ENCODE measurements at places on chromosomes 2 and 18. TPM values are rescaled to one million over a fixed set of nuclear protein-coding genes. Genes with fewer than 3 reads are reported as not detected.

- no peak for DNase-seq
Observed at GRCh38 chr2:171247741-171248662, 87.3 kb upstream of the TLK1 start.

DNA sequence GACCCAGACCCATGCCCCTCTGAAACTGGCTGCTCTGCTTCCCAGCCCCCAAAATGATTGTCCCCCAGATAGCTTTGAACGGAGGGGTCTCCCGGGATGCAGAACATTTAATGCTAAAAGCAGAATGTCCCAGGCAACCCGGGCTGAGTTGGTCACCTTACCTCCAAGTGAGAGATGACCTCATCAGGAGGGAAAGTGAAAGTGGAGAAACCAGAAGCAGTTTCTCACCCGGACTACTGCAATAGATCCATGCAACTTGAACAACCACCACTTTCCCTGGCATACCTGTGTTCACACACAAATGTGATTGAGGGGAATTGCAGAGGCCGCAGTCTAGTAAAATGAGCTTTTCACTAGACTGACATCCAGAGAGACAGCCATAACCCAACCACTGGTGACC is 75.3 kb upstream of the NPAS2 start:
- no peak for DNase-seq

DNA sequence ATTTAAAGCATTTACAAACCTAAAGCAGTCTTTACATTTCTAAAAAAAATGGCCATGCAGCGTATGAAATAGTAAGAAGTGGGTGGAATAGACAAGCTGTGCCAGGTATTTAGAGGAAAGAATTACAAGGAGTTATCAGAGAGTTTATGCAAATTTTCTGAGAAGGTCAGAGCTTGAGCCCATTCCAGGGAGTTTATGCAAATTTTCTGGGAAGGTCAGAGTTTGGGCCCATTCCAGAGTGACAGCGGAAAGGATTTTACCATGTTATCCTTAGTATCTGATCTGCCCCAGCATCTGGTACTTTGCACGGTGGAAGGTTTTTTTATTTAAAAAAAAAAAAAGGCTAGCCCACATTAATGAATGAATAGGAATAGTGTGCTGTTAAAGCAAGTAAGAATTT is 1.4 kb upstream of the DOK6 start:
- DNase-seq: no peak

DNA sequence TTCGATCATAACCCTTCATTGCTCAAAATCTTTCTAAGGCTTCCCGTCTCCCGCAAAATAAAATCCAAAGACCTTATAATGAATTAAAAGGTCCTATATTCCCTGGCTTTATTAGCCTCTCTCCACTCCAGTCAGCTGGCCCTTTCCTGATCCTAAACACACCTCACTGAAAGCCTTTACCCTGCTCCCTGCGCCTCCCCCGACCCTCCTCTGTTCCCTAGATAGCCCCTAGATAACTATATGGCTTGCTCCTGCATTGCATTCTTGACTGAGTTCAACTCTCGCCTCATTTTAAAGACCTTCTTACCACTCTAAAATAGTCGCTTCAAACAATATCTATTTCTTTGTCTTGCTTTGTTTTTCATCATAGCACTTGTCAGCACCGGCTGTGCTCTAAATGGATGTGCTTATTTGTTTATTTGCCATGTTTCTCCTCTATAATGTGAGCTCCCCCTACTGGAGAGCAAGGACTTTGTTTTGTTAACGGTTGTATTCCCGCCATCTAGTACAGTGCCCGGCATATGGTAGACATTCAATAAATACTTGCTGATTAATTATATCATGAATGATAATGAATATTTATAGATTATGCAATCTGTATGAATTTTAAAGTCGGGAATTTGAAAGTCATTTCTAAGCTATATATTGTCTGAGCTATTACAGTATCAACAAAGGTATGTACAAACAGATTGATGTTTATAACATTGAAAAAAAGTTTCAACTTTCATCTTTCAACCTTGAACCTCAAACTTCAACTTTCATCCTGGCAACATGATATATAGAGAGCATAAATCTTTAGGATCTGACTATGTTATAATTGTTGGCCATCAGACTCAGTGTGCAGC is 32.4 kb upstream of the VIT start:
- DNase-seq: no peak

DNA sequence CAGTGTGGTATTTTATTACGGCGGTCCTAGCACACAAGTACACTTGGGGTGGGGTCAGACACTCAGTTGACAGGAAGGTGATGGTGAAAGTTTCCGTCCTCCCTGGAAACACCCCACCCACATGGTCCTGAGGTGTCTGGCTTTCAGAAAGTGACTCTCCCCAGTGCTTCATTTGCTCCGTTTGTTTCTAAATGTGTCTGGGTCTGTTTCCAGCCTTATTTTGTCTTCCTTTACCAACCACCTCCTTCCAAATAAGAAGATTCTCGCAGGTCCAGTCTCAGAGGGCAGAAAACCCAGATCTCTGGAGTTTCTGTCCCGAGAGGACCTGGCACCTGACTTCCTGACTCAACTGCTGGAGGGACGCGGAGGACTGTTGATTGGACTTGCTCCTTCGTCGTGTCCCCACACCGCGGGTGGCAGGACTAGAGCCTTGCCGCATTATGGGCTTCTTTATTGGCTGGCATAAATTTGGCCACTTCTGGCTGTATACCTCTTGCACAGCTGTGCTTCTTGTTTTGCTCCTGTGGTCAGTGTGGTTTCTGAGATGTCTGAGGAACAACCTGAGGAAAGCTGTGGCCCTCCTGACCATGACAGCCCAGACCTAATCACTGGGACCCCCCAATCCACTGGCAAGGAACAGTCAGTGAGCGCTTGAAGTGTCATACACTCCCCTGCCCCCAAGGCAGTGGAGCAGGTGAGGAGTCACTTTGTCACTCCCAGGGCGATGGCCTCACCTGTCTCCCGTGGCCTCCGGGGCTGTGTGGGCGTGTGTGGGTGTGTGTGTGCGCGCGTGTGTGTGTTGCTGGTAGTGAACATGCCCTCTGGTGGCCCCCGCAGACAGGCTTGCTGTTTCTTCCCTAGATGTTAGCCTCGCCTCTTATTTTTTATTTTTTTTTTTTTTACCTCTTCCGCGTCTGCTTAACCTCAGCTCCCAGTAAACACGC is 45.6 kb downstream of the MEX3C start:
- peak; percentile 91 for DNase-seq

GRCh38 chr2:107735201-107735600 is 91.5 kb upstream of the RGPD4 start:
- DNase-seq: no peak

GRCh38 chr2:20594957-20595356 is 55.9 kb downstream of the HS1BP3 start:
- DNase-seq: peak; percentile 65

DNA sequence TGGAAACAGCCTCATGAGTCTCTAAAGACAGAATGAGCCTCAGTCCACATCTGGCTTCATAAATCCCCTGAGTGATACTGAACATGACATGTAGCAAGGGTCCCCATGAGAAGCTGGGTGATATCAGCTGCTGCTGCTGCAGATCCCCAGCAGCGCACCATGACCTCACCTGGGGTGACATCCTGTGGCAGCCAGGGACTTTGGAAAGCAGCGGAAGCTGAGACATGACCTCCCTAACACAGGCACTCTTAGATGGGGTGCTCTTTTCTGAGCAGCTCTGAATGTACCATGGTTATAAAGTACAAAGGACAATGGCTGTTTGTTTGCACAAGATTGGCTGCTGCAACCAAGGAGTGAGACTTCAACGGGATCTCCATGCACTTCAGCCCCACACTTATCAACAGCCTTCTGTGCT is 74.7 kb upstream of the TMEM200C start:
- DNase-seq: no peak

DNA sequence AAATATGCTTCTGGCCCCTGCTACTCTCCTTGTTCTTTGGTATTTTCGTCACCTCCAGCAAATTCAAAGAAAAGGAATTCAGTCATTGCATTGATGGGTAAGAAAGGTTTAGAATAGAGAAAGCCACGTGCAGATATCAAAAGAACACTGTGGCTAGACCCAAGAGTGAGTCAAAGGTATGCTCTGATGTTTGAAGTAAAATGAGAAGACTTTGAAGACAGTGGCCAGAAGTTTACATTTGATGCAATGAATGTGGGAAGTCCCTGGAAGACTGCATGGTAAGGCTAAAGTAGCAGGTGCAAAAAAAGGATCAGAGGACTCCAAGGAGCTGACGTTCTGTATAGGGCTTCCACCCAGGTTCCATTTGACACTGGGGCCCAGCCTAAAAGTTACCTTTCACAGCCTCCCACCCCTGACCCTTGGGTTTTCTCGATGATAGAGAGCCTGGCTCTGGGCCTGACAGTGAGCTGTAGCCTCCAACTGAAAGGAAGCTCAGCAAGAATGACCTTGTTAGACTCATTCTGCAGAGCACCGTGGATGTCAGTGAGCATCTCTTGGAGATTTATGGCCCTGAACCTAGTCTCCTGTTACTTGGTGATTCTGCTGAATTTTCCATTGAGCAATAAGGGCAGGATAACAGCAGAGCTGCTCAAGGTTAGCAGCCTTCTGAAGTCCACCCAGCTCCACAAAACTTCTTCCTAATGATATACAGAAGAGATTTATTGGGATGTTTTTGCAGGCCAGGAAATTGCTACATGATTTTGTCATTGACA is 223.7 kb upstream of the RBBP8 start:
- no peak for DNase-seq

DNA sequence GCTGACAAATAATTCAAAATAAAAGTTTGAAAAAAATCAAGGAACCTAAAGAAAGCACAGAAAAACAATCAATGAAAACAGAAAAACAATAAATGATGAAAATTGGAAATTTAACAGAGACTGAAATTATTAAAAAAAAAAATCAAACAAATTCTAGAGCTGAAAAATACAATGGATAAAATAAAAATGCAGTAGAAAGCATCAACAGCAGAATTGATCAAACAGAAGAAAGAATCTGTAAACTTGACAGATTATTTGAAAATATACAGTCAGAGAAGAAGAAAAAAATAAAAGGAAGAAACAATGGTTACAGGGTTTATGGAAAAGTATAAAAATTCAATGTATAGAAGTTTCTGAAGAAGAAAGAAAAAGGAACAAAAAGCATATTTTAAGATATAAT is 16.2 kb downstream of the SERPINB4 start:
- no peak for DNase-seq

GLI2 gene
- 0.22 TPM for polyA plus RNA-seq

ZEB2 gene
- polyA plus RNA-seq: 25.5 TPM

GRCh38 chr2:220053919-220054318 is 426.5 kb downstream of the SLC4A3 start:
- no peak for DNase-seq

ALLC gene
- polyA plus RNA-seq: not detected

RAB6D gene
- polyA plus RNA-seq: 0.05 TPM

TMEM169 gene
- 0.35 TPM for polyA plus RNA-seq

HRH4 gene
- polyA plus RNA-seq: not detected

- no peak for DNase-seq
Observed at GRCh38 chr2:84283506-84283905, 175.6 kb downstream of the SUCLG1 start.

STRADB gene
- polyA plus RNA-seq: 14.3 TPM

DNA sequence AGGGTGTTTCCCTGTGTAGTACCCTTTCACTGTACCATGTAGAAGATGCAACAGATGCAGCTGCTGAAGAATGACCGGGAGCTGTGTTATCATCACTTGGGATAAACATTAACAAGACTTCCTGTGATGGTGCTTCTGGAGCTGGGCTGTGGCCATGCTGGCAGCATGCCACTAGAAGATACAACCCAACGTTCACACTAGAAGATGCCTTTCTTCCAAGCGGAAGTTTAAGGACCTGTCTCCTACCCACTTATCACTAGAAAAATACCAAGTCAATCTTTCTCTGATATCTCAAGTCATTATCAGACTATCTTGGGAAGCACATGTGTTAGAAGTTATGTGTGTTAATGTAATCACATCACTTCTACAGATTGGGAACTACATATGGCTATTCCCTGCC is 953.5 kb downstream of the CNTNAP5 start:
- DNase-seq: no peak

GRCh38 chr18:70981400-70982140 is 692.7 kb downstream of the SOCS6 start:
- no peak for DNase-seq

Data from spleen (tissue), 13 donors.